ENCODE measurements at places on chromosomes 12 and 14.

DNA sequence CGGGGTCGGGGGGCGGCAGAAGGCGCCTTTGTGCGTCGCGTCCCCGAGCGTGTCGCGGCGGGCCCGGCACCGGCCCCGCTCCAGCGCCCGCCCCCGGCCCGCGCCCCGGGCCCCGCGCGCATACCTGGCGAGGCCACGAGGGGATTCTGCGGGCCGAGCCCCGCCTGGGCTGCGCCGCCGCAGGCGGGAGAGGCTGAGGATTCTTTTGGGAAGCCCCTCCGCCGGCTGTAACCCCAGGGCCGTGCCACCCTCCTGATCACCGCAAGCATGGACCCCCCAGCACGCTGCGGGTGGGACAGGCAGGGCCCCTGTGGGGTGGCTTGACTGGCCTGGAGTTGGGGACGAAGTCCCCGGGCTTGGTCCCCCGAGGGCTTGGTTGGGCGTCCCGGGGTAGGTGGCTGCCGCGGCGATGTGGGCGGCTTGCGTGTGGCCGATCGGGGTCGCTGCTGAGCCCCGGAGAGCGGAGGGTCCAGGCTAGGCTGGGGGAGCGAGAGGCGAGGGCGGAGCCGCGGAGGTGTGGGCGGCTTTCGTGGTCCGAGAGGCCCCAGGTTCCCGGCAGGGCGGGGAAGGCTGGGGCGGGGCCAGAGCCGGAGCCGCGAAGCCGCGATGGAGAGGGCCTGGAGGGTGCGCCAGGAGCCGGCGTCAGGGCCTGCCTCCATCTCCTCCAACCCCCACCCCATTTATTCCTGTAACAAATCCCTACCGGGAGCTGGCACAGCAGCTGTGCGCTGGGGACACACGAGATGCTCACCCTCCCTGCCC lies 28.4 kb upstream of the GPR132 start:
- DNase-seq: no peak

DNA sequence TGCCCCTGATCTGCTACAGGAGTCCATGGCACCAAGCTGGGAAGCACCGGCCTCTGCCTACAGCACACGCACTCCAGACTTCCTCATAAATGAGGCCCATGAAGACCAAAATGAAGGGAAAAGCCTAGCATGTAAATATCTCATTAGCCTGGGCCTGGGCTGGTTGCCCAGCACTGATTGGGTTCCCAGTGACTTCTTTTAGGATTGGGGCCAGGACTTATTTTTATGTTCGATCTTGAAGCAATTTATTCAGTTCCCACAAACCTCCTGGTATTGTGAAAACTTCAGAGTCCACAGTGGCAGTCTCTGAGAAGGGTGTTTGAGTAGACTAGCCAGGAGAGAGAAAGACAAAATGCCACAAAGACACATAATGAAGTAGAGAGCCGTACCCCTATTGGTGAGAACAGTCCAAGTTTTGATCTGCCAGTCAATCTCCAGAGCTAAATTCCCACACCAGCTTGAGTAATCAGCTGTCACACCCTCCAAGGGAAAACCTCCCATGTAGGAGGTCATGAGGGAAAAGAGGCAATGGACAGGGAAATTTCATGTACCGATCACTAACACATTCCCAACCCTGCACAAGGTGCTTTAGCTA lies 78.2 kb downstream of the PHLDA1 start:
- DNase-seq: no peak

- DNase-seq: no peak
Measured at GRCh38 chr14:76375947-76376404, at the start of gene ESRRB. ESRRB (plus strand) TSS chr14:76376137; CDS start chr14:76376402, 265 bp downstream.

- DNase-seq: no peak
Measured at GRCh38 chr12:18079541-18080246, 10.3 kb downstream of the RERGL start.

DNA sequence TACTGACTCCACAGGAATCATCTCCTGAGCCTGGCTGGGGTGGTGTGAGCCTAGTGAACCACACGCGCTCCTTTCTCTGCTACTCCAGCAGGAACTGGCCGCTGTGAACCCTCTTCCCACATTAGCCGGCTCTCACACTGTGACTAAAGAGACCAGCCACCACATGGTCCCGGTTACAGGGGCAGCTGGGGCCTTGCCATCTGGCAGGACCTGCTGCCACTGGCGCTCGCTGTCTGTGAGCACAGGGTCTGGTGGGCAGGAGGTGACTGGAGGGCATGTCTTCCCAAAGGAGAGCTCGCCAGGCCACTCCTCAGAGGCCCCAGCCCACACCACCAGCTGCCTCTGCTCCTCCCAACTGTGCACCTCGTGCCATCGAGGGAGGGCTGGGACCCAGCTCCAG lies 99.3 kb downstream of the SINHCAF start:
- DNase-seq: no peak

DNA sequence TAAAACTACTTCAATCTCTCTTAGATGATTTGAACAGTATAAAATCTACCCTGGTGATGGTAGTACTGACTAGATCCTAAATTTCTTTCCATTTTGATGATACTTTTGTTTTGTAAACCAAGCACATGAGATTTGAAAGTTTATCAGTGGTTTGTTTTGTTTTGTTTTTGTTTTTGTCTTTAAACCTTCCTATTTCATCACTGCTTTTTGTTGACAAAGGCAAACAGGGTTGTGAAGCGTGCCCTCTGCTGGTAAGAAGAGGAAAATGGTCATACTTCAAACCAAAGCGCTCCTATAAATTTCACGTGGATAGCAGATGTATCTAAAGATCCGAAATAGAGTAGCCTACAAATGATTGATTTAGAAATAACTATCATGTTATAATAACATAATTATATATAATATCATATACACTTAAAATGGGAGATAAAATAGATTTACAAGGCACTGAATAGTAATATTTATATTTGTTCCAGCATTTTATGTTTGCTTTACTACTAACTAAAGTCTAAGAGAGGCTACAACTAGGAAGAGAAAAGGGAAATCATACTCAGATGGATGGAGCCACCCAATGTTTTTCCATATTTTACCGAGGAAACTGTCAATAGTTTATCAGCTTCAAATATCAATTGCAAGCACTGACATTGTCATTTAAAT lies 254.0 kb upstream of the USP15 start:
- peak; percentile 11 for DNase-seq

DNA sequence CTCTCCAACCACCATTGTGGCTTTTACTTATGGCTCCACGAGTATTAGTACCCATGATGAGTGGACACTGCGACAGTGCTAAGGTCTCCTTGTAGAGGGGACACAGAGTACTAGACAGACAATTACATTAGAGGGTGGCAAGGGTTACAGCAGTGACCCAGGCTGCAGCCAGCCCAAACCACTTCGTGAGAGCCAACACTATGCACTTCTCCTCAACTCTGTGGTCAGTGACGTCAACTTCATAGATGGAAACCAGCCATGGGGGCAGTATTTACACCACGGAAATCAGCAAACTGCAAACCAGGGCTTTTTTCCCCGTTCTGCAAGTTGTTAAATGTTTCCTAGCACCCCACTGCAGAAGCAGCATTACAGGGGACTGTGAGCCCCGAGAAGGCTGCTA lies 61.6 kb upstream of the ZFP36L1 start:
- DNase-seq: no peak

DNA sequence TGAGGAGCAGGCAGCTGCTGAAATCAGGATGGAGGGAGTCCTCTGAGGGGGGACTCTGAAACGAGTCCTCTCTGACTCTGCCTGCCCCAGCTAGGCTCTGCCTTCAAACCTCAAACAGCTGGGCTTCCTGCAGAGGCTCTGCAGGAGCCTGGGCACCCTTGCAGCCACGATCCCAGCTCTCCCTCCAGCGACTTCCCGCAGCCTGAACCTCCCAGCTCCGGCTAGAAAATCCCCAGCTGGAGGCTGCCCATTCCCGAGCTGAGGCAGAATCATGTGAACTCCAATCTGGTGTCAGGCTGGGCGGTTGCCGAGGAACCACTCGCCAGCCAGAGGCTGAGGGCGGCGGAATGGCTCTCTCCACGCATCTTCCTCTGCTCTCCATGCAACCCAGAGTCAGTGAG lies at the start of gene GPR68:
TSS of gene GPR68 (minus strand) at position 204 of the 401 bp plus-strand sequence. CDS start 9,654 bp downstream, outside the sequence.
- no peak for DNase-seq

GRCh38 chr12:76883151-76883550 lies 4.3 kb upstream of the CSRP2 start:
- no peak for DNase-seq

DNA sequence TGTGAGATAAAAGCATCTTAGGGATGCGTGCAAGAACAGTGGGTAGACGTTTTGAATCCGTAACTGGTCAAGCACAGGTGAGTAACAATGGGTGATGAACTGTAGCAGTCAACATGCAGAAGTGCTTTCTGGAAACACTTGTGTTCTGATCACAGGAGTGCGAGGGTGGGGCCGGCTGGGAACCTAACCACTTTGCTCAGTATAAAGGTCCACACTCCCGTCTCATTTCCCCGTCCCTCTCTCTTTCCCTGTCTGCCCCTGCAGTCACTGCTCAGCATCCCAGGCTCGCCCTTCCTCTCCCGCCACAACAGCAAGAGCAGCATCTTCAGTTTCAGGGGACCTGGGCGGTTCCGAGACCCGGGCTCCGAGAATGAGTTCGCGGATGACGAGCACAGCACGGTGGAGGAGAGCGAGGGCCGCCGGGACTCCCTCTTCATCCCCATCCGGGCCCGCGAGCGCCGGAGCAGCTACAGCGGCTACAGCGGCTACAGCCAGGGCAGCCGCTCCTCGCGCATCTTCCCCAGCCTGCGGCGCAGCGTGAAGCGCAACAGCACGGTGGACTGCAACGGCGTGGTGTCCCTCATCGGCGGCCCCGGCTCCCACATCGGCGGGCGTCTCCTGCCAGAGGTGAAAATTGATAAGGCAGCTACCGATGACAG lies 127.1 kb downstream of the FIGNL2 start:
- no peak for DNase-seq
